Anterior cingulate cortex (tissue), 58 donors: ENCODE measurements at places on chromosomes 1 and 21.

GRCh38 chr1:221150996-221151395 lies 271.8 kb downstream of the HLX start:
- no peak for DNase-seq

DNA sequence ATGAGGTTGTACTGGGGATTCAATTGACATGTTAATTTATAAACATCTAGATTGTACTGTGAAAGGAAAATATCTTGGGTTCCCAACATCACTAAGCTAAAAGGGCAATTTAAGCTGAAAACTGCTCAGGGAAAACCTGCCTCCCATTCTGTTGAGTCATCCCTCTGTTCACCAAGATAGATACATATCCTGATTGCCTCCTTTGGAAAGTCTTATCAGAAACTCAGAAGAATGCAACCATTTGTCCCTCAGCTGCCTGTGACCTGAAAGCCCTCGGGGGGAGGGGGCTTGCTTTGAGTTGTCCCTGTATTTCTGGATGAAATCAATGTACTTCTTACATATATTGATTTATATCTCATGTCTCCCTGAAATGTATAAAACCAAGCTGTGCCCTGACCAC lies 187.0 kb upstream of the ETV3 start:
- DNase-seq: no peak

DNA sequence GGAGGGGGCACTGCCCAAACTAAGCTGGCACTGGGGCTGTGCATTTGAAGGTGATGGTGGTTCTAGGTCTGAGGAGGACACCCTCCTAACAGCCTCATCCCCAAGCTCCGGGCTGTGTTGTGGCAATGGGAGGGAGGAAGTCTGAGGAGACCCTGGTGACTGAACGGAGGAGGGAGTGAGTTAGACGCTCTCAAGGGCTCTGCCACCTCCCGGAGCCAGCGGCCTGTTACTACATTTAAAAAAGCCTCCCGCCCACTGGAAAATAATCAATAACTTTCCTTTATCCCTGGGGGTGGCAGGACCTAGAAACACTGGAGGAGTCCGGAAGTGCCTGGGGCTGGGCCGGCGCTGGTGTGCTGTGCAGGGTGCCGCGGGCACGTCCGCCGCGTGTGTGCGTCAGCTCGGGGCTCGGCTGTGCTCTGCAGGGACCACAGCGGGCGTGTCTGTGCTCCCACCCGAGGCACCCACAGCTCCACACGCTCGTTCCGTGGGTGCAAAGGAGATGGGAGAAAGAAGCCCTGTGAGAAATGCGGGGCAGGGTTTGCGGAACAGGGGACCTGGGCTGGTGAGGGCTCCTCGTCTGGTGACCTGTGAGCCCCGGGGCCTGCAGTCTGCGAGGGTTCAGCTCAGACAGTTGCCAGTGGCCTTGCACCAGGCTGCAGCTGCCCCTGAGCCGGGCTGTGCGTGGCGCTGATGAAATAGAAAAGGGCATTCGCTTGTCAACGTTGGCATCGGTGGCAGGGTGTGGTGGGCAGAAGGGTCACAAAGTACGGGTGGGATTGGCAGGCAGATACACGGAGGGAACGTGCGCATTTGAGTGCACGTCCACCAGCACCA lies 5.3 kb downstream of the SAMD11 start:
- no peak for DNase-seq

DNA sequence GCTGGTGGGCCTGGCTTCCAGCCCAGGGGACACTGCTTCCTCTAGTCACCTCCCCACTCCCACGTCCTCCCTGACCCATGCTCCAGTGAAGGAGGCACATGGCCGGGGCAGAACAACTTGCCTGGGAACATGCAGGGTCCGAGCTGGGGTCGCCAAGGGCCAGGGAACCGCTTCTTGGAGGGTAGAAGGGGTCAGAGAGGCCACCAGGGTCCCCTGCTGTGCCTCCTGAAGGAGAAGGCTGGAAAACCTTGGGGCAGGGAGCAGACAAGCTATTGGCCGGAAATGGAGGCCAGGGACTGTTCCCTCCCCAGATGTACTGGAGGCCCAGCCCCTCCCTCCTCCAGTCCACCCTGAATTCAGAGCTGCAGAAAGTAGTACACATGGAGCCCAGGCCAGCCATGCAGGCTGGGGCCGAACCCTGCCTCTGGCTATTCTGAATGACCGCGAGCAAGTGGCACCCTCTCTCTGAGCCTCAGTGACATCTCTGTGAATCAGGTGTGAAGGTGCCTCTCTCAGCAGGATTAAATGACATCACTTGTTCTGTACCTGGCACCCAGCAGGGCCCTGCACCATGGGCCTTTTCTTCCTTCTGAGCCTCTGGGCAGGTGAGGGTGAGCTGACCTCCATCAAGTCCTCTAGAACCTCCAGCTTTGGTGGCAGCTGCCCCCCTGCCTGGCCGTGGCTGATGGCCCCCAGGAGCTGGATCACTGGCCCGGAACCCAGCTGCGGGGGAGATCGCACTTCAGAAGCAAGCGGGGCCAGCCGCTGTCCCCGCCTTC lies 15.7 kb downstream of the SPOCD1 start:
- DNase-seq: no peak

DNA sequence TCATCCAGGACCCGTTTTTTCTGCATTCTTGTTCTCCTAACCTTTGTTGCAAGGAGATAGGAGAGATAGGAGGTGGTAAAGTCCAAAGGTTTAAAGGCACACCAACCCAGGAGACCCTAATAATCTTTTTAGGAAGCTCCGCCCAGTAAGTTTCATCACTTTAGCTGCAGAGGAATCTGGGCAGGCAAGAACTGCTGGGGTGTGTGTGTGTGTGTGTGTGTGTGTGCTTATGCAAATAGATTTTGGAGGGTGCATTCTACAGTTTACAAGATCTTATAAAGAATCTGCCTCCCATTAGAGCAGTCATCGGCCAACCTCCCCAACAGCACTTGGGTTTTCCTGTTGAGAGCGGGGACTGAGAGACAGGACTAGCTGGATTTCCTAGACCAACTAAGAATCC lies 3.9 kb upstream of the IL10 start:
- DNase-seq: no peak

- DNase-seq: no peak
Measured at GRCh38 chr1:234913278-234913649, 215.4 kb downstream of the TOMM20 start.

GRCh38 chr1:71640998-71641397 lies 560.2 kb upstream of the ZRANB2 start:
- no peak for DNase-seq
